ENCODE measurements at places on chromosomes 2 and 18.

- no peak for DNase-seq
These were observed 71.7 kb downstream of the CIB4 start for GRCh38 chr2:26569216-26570082.

- no peak for DNase-seq
These were observed 67.2 kb downstream of the COLEC12 start for GRCh38 chr18:433298-433697.

DNA sequence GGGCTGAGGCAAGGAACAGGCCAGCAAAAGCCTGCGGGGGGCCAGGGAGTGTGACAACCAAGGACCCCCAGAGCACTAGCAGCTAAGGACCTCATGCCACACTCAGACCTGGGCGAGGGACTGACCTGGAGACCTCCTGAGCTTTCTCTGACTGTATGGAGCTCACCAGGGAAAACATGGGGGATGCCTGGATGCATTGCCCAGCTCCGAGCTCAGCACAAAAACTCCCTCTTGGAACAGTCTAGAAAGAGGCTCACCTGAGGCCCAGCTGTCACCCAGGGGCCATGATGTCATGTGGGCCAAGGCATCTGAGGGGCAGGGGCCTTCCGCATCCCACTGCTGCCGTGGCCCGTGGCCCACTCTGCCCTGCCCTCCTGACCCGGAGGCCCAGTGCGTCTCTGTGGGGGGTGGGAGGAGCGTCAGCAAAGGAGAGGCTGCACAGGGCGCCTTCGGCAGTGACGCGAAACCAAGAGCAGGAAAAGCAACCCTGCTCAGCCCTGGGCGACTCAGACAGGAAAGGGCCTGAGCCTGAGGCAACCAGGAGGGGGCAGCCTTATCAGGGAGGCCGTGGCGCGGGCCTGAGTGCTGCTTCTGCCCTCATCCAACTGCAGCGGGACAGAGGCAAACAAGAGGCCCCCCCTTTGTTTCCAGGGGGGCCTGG lies 57.3 kb upstream of the ALPP start:
- DNase-seq, result no peak

- no peak for DNase-seq
These were observed 2.0 kb downstream of the YPEL5 start for GRCh38 chr2:30148850-30149249.

GRCh38 chr2:39411181-39411944 lies 25.7 kb downstream of the MAP4K3 start:
- no peak for DNase-seq

- DNase-seq, result no peak
These were observed 61.0 kb downstream of the TMEM163 start for GRCh38 chr2:134657650-134658250.

- DNase-seq, result peak; percentile 71
These were observed 78.8 kb upstream of the ATP8B1 start for GRCh38 chr18:57881818-57882413.

DNA sequence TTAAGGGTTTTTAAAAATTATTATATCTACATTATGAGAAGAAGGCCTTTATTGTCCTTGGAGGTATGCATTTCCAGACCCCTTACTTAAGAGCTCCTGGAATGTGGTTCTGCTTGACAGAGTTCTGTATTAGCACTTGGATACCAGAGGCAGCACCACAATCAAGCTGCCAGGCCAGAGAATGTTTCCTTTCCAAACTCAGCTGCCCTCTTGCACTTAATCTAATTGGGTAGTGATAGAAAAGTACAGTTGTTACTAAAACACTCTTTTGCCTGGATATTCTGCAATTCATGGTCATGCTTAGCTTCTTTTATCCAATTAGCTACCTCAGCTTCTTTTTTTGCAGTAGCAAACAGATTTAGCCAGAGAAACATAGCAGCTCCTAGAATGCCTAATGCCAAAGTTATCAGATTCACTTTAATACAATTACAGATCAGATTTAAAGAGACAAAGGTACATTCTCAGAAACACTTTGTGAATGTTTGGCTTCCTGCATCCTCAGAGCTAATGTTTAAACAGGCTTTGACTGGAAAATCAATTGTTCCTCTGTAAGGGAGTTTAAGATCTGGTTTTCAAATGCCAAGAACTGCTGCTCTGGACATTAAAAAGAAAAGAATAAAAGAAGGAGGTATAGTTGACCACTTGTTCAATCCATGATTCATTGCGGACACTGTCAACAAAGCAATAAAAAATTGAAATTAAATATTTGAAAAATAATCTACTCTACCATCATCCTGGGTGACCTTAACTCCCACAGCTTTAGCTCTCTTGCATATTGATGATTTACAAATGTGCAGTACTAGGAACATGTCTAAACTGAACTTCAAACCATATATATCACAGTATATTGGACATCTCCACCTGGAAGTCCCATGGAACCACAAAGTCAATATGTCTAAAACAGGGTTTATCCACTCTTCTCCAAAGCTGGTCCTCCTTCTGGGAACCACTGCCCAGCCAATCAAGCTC lies 12.8 kb downstream of the NOSTRIN start:
- DNase-seq, result no peak

DNA sequence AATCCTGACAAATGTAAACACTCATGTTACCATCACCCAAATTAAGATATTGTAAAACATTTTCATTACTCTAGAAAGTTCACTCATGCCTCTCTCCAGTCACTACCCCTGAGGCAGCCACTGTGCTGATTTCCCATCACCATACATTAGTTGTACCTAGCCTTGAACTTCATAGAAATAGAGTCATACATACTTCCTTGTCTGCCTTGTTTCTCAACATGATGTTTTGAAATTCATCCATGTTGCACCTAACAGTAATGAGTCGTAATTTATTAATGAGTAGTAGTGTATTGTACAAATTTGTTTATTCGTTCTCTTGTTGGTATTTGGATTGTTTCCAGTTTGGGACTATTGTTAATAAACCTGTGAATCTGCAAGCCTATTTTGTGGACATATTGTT lies 49.0 kb upstream of the TWSG1 start:
- no peak for DNase-seq

- DNase-seq, result no peak
These were observed 156.1 kb upstream of the MGAT5 start for GRCh38 chr2:134097740-134098139.

- DNase-seq, result no peak
These were observed 127.2 kb upstream of the SP5 start for GRCh38 chr2:170587922-170588321.

DNA sequence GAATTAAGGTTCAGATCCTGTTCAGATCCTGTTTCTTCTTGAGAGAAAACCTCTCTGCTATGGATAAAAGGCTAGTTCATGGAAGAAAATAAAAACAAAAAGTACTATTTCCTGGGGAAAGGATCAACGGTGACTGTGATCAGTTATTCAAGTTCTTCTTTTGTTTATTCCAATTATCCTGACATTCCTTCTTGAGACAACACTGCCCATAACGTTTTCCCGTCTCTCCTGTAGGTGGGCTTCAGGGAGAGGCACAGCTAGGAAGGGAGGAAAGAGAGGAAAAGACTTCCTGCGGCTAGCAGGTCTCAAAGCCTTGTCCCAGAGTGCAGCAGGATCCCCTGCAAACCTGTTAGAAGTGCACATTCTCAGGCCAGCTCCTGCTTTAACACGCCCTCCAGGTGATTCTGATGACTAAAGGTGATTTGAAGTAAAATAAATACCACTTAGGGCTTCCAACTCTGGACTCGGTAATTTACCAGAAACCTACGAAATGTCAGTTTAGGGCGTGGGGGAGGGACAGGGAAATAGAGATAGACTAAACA lies 4.5 kb upstream of the FHL2 start:
- DNase-seq, result no peak

DNA sequence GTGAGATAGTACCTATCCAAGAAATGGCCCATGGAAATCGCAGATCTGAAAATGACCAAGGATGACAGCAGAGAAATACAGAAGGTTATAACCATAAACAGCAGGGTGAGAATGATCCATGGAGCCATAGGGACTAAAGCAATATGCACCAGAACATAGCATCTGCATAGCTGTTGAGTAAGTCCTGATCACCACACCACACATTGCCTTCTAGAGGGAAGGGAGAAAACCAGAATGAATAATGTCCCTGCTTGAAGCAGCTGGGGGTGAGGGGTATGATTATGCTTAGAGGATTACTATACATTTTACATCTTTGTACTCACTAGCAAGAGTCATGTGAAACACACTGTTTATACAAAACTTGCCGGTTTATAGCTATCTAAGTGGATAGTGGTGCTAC lies 350.4 kb downstream of the MBD2 start:
- DNase-seq, result no peak

GRCh38 chr2:225668606-225669266 lies 269.2 kb downstream of the NYAP2 start:
- peak; percentile 9 for DNase-seq

GRCh38 chr18:75067996-75068645 lies 140.8 kb downstream of the PTGR3 start:
- no peak for DNase-seq

DNA sequence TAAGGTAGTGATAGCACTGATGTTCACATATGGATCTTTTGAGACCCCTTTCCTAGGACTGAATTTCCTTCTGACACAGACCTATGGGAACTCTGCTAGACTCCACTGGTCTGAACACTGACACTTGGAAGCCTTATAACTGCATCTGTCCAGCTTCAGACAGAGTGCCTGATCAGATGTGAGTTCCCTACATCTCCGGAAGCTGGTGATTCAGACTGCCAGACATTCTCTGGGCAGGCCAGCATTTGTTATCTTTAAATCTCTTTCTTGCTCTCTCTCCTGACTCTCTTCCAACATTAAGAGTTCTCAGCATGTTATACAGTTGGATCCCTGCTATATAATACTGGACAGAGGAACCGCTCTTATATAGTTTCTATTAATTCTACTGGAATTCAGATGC lies 408.5 kb downstream of the ZEB2 start:
- no peak for DNase-seq

DNA sequence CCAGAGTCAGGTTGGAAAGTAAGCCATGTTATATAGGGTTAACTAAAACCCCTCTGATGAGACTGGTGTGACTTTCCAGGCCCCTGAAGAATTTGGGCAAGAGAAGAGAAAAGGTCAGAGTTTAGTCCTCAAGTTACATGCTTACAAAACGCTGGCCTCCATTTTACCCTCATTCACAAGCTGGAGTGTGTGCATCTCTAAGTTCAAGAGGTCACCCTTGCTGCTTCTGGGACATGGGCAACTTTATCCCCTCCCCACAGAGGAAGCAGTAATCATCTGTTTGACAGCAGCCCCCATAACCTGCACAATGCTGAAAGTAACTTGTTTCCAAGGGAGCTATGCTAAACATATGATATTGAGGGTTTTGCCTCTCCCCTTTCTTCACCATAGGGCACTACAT lies 85.2 kb upstream of the CCDC195 start:
- DNase-seq, result no peak

- no peak for DNase-seq
These were observed 47.6 kb downstream of the FBXO36 start for GRCh38 chr2:229969921-229970320.

- DNase-seq, result no peak
These were observed 162.6 kb downstream of the MYCN start for GRCh38 chr2:16102976-16103380.

GRCh38 chr18:56118422-56118821 lies 520.0 kb downstream of the TXNL1 start:
- no peak for DNase-seq

GRCh38 chr18:27735117-27735516 lies 441.8 kb downstream of the CDH2 start:
- no peak for DNase-seq

Data from cerebellar nuclear complex (tissue), 1 donor.